ENCODE measurements at places on chromosomes 4 and X.
A peak's percentile ranks its signal among the peaks of the same experiment; 100 is the strongest.

DNA sequence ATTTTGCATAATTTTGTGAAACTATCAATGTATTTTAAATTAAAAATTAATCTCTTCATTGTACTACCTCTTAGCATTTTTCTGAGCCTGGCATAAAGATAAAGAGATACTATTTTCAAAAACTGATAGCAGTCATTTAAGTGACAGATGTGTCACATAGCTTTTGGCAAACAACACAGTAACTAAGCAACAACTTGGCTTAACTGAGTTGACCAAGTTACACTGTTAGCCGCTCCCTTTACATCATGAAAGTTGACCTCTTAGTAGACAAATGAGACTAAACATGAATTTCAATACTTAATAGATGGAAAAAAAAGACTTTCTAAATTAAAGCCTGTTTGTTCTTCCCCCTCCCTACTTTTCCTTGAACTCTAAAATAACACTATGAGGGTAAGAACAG lies 62.0 kb downstream of the ATP8A1 start:
- no peak for DNase-seq

GRCh38 chr4:11894221-11894620 lies 465.5 kb upstream of the HS3ST1 start:
- no peak for DNase-seq

DNA sequence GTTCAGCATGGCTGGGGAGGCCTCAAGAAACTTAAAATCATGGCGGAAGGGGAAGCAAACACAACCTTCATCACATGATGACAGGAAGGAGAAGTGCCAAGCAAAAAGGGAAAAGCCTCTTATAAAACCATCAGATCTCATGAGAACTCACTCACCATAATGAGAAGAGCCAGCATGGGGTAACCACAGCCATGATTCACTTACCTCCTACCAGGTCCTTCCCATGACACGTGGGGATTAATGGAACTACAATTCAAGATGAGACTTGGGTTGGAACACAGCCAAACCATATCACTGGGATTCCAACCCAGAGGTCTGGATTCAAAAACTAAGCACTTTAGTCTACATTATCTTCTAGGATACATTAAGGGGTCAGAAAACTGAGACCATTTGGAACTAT lies 609.6 kb upstream of the SPANXN1 start:
- DNase-seq, result no peak

DNA sequence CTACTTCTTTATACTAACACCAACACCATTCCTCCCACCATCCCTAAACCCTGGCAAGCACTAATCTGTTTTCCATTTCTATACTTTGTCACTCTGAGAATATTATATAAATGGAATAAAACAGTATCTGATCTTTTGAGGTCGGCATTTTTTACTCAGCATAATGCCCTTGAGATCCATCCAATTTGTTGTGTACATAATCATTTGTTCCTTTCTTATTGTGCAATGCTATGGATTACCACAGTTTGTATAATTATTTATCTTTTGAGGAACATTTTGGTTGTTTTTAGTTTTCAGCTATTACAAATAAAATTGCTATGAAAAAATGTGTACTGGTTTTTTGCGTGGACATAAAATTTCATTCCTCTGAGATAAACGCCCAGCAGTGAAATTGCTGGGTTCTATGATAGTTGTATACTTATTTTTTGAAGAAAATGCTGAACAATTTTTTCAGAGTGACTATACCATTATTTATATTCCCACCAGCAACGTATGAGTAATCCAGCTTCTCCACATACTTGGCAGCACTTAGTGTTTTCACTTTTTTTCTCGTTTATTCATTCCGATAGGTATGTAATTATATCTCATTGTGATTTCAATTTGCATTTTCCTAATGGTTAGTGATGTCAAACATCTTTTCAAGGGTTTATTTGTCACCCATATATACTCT lies 154.3 kb upstream of the DCAF8L1 start:
- DNase-seq, result no peak

DNA sequence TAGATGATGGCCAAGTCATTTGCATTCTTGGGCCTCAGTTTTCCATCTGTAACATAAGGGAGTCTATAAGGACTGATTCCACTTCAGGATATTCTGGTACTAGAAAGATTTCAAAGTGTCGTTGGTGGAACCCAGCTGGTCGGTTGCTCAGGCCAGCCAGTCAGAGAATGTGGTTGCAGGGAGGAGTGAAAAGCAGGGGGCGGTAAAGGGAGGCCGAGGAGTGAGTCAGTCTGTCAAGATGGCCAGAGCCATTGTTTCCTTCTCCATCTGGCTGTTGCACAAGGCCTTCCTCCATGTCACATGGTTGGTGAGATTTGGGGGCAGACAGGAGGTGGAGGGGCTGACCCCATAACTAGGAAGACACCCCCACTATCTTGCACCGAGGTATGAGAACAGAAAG lies 38.2 kb downstream of the STARD8 start:
- no peak for DNase-seq

DNA sequence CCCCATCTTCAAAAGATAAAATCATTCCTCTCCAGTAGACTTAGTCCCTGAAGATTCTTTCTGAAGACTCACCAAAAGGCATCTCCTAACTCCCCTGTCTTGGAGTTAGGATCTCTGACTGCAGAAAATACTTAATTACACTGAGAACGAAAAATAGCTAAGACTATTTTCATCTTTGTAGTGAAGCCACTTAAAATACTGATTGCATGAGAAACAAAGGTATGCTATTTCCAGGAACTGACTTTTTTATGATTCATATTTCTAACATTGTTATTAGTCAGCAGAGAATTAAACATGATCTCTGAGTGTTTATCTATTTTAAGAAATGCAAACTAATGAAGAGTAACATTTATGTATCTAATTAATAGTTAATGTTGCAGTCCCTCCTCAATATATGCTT lies 71.8 kb upstream of the NR3C2 start:
- DNase-seq, result no peak

DNA sequence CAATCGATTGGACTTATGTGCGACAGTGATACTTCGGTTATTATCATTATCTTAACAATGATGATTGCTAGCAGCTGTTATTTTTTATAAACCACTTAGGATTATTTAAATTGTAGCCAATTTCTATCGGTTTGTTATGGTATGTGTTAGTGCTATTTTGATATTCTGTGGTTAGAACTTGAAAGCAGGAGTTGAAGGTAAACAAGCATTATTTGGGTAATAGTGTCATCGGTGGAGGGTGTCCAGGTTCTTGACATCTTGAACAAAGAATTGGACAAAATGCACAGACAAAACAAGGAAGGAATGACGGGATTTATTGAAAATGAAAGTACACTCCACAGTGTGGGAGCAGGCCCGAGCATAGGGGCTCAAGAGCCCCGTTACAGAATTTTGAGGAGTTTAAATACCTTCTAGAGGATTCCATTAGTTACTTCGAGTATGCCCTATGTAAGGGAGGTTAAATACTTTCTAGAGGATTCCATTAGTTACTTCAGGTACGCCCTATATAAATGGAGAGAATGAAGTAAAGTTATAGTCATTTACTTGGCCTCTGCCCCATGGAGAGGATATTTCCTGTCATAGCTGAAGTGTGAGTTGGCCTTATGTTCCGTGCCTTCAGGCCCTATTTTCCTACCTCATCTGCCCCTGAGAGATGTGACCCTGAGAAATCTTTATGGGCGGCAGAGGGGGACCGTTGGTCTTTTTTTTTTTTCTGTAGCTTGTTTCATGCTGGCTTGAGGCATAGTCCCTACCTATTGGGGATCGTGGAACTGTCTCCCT lies 13.1 kb downstream of the MOB1B start:
- no peak for DNase-seq

GRCh38 chrX:139179592-139179991 lies 350.9 kb upstream of the F9 start:
- DNase-seq, result no peak

- no peak for DNase-seq
Observed at GRCh38 chrX:72027914-72028307, 103.8 kb downstream of the RTL5 start.

GRCh38 chr4:151215295-151215694 lies 61.7 kb upstream of the PRSS48 start:
- DNase-seq, result no peak

GRCh38 chrX:42269186-42269585 lies 345.8 kb upstream of the CASK start:
- no peak for DNase-seq

GRCh38 chrX:30504309-30504708 lies 73.3 kb downstream of the TASL start:
- no peak for DNase-seq

- DNase-seq, result no peak
Observed at GRCh38 chr4:153212736-153213135, 8.5 kb downstream of the TRIM2 start.

- DNase-seq, result no peak
Observed at GRCh38 chr4:89899152-89899551, 4.5 kb downstream of the MMRN1 start.

- DNase-seq, result no peak
Observed at GRCh38 chr4:16814361-16814760, 84.1 kb downstream of the LDB2 start.

GRCh38 chr4:75643651-75644050 lies 13.3 kb upstream of the CDKL2 start:
- no peak for DNase-seq

- DNase-seq, result no peak
Observed at GRCh38 chrX:9351126-9351525, 113.7 kb upstream of the TBL1X start.

DNA sequence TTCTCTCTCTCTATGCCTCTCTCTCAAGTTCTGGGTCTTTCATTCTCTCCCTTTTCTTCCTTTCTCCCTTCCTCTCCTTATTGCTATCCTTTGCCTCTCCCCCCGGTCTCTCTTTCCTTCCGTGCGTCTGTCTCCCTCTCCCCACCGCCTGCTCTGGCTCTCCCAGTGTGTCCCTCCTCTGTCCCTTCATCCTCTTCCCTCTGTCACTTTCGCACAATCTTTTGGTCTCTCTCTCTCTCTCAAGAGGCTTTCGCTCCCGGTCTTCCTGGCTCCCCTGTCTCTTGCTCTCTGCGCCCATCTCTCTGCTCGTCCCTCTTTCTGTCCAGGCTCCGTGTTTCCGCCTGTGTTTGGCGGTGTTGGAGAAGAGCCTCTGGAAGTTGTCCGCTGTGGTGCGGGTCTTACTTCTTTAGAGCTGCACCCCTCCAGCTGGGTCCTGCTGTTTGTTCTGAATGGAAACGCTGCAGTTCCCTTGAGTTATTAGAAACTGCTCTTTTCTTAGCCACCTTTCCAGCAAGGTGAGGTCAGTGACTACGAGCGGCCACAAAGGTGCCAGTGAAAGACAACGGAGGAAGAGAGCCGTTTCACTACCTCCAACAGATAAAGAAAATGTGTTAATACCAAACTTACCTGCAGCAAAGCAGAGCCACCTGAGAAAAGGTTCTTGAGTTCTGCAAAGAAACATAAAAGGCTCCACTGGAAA lies 1.1 kb downstream of the BMPR1B start:
- DNase-seq, result no peak

DNA sequence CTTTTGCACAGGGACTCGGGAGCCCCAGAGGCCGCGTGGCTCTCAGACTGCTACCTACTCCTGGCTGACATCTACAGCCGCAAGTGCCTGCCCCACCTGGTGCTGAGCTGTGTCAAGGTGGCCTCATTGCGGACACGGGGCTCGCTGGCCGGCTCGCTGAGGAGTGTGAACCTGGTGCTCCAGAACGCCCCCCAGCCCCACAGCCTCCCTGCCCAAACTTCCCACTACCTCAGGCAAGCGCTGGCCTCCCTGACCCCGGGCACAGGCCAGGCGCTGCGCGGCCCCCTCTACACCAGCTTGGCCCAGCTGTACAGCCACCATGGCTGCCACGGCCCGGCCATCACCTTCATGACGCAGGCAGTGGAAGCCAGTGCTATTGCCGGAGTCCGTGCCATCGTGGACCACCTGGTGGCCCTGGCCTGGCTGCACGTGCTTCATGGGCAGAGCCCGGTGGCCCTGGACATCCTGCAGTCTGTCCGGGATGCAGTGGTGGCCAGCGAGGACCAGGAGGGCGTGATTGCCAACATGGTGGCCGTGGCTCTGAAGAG lies 28.8 kb downstream of the SH3TC1 start:
- no peak for DNase-seq

GRCh38 chr4:78311306-78311705 lies 240.3 kb upstream of the ANXA3 start:
- DNase-seq, result no peak

GRCh38 chr4:153084980-153085630 lies 119.1 kb upstream of the TRIM2 start:
- peak; percentile 80 for DNase-seq

GRCh38 chrX:54825716-54826438 lies 18.3 kb downstream of the MAGED2 start:
- no peak for DNase-seq

DNA sequence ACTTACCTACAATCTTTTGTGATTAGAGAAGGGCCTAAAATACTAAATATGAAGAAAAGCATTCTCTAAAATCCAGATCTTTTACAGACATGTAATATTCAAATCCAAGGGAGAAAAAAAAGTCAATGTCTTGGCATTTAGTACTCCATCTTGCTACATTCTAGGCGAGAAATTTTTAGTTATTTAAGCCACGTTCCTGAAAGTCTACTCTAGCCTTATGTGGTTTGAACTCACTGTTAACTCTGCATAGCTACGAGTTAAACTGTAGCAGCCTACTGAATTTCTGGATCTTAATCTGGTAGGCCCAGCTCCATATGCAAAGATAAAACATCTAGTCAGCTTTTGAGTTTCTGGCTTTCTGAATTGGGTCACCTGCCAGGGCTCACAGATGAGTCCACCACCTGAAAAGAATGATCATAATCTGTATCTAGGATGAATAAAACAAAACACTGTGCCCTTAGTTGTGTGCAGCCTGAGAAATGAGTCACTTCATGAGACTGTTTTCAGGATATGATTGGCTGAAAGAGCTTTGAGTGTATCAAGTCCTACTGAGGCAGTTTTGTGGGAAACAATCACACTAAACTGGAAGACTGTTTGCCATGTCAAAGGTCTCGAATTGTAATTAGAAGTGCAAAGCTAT lies 3.2 kb upstream of the NEK1 start:
- DNase-seq, result no peak

DNA sequence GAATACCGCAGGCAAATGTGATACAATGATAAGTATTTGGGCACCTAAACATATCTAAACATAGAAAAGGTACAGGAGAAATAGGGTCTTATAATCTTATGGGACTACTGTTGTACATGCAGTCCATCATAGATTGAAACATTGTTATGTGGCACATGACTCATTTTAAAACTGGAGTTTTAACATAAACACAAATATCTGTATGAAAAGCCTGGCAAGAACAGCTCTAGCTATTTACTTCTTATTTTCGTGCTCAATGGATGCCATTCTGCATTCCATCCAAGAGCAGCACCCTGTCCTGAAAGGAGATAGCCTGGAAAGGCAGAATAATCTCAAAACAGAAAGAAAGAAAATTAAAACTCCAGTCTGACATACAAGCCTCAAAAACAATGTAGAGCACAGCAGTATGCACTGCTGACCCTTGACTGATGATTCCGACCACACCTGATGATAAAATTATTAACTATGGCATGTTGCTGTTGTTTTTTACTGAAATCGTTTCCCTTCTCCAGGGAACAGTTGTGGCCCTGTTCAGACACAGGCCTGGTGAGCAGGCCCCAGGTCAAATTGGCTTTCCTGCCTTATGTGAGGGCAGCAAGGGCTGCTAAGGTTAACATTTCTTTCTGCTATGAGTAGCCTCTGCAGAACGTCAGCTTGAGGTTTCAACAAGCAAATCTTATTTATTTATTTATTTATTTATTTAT lies 152.7 kb downstream of the APBB2 start:
- no peak for DNase-seq
